ENCODE measurements at places on chromosomes 2 and 18.

DNA sequence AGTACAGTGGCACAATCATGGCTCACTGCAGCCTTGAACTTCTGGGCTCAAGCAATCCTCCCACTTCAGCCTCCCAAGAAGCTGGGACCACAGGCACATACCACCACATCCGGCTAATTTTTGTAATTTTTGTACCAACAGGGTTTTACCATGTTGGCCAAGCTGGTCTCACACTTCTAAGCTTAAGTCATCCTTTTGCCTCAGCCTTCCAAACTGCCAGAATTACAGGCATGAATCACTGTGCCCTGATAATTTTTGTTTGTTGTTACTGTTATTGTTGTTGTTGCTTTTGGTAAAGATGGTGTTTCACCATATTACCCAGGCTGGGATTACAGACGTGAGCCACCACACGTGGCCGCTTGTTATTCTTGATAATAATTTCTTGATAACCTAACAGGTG lies 10.5 kb upstream of the COBLL1 start:
- DNase-seq: no peak

- no peak for DNase-seq
Measured at GRCh38 chr2:85459771-85460170, 41.3 kb downstream of the SH2D6 start.

- DNase-seq: no peak
Measured at GRCh38 chr2:71833855-71834560, 313.7 kb downstream of the CYP26B1 start.

- peak; percentile 84 for DNase-seq
Measured at GRCh38 chr18:46555724-46556123, 101.3 kb downstream of the LOXHD1 start.

- DNase-seq: no peak
Measured at GRCh38 chr18:71837547-71837946, 706.6 kb downstream of the CBLN2 start.

GRCh38 chr2:220452561-220452960 lies 825.1 kb downstream of the SLC4A3 start:
- DNase-seq: no peak

DNA sequence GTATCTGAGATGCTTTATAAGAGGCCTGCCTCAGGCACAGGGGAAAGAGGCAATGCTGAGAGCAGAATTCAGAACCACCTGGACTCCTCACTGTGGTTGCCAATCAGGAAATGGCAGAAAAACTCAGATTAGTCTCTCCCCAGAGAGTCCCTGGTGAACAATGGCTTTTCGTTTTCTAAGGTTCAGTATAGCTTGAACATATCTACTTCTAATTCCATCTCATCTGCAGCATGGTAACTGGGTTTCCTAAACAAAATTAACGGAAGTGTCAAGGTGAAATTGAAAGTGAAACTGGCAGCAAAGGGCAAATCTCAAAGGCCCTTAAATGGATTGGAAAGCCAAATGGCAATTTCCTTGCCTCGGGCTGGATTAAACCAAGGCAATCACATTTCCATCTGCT lies 480.2 kb upstream of the ACVR2A start:
- no peak for DNase-seq

- DNase-seq: no peak
Measured at GRCh38 chr18:59607471-59607870, 89.8 kb downstream of the CCBE1 start.

DNA sequence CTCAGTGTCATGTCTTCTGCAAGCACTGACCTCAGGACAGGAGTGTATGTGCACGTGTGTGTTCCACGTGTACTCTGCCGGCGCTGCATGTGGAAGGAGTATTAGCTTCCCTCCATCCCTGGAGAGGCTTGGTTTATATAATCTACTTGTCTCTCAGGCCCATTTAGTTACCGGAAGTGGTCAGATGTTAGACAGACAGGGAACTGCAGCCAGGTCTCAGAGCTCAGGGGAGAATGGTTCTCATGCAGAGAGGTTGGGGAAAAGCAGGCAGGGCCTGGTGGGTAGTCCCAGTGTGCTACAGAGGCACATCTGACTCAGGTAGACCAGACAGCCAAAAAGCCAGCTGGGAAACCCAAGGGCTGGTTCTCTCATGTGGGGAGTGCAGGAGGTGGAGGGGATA lies 167.9 kb downstream of the CTIF start:
- no peak for DNase-seq

GRCh38 chr2:68916226-68916625 lies 36.5 kb downstream of the GKN2 start:
- no peak for DNase-seq

DNA sequence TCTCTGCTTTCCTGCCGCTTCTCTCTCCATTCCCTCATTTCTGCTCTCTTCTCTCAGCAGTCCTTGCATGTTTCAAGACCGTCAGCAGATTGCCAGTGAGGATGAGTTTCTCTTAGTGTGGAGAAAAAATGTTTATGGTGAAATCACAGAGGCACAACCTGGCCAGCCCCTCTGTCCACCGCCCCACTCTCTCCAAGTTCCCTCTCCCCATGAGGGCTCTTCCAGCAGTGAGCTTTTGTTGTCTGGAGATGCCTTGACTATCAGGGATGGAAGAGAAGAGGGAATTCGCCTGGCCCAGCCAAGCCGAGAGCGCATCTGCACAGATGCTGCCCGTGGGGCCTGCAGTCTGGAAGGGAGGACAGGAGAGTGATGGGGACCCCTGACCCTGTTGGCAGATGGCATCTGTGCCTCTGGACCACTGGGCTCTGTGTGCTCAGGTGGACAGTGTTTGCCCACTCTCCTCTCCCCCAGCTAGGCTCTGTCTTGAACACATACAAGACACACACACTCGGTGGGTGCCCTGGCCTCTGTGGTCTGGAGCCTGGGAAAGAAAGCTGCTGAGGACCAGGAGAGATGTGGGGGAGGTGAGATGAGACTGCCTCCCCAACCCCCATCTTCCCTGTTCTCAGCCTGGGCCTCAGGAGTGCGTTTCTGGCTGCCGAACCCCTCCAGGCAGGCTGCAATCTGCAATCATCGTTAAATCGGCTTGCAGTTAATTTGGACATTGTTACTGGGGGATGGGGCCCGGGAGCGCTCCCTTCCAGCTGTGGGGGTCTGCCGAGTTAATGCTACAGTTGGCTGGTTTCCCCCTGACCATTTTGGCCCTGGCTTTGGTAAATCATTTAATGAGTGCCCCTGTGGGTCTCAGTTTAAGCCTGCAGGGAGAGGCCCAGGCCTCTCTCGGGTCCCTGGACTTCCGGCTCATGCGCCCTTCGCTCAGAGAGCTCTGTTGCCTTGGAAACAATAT lies 4.5 kb downstream of the ITM2C start:
- no peak for DNase-seq

- DNase-seq: peak; percentile 47
Measured at GRCh38 chr2:129565551-129566109, 413.8 kb upstream of the RAB6C start.

DNA sequence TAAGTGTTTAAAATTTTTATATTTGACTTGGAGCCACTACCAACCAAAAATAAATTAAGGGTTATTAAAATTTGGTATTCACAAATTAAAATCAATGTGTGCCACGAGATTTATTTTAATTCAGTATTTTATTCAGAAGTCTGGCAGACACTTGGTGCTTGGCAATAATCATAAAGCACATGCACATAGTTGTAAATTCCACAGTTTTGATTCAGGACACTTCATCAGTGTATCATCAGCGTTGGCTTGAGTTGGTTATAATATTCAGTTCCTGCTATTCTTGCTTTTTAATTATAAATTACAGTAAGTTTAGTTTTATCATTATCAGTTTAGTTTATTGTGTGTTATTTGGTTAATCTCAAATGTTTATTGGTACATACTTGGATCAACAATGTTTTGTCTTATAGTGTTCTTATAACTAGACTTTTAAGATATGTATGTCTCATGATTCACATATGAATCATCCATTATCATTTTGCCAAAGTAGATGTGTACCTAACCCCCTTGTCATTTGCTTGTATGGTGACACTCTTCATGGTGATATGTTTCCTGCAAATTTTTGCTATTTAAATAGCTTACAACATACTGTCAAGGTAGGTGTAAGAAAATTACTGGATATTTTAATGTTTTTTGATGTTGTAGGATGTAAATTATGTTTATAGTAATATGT lies 237.9 kb downstream of the BABAM2 start:
- no peak for DNase-seq

- DNase-seq: no peak
Measured at GRCh38 chr2:15673919-15674636, 82.4 kb downstream of the DDX1 start.

DNA sequence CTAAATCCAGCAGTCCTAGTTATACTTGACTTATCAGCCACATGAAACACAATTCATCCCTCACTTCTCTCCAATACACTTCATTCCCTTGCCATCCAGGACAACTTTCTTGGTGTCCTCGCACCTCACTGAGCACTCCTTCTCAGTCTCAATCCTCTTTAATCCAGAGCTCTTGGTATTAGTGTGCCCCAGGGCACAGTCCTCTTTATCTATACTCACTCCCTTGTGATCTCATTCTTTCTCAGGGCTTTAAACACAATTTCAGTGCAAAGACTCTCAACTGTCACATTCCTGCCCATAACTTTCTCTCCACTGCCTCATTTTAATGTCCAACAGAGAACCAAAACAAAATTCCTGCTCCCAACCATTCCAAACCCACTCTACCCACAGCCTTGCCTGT lies 60.8 kb upstream of the SPOPL start:
- DNase-seq: no peak

Measured in pons (tissue), 1 donor.